ENCODE measurements at places on chromosomes 3 and 15. TPM values are rescaled to one million over a fixed set of nuclear protein-coding genes. Genes with fewer than 3 reads are reported as not detected.

GADL1 gene
- total RNA-seq, result not detected

DNASE1L3 gene
- total RNA-seq, result not detected

ALG1L2 gene
- total RNA-seq, result not detected

SENP2 gene
- total RNA-seq, result 17.2 TPM

ISG20 gene
- total RNA-seq, result 40.1 TPM

OR4M2 gene
- not detected for total RNA-seq

RYR3 gene
- 0.01 TPM for total RNA-seq

ATRIP gene
- total RNA-seq, result 8.3 TPM

KCNAB1 gene
- total RNA-seq, result not detected

CYP1A1 gene
- 1.6 TPM for total RNA-seq

PRSS50 gene
- not detected for total RNA-seq

TAGLN3 gene
- total RNA-seq, result not detected

BCL6 gene
- total RNA-seq, result 7.2 TPM

SACM1L gene
- 16.1 TPM for total RNA-seq

CLRN1 gene
- total RNA-seq, result not detected

SAMD7 gene
- total RNA-seq, result not detected

TMEM108 gene
- total RNA-seq, result not detected

HDC gene
- total RNA-seq, result not detected

CYP8B1 gene
- total RNA-seq, result not detected

BTLA gene
- total RNA-seq, result not detected

CCDC191 gene
- total RNA-seq, result 1.7 TPM

CAMK2N2 gene
- 1.4 TPM for total RNA-seq

CFAP44 gene
- total RNA-seq, result 1.9 TPM

STARD9 gene
- total RNA-seq, result 1.7 TPM

CELF6 gene
- total RNA-seq, result 0.13 TPM

CALML4 gene
- total RNA-seq, result 9.3 TPM

FSD2 gene
- total RNA-seq, result not detected

HEMK1 gene
- 6.5 TPM for total RNA-seq

CCDC51 gene
- 25.0 TPM for total RNA-seq

PIGBOS1 gene
- 27.0 TPM for total RNA-seq

PP2D1 gene
- not detected for total RNA-seq

STRIT1 gene
- not detected for total RNA-seq

LPCAT4 gene
- total RNA-seq, result 66.4 TPM

IGSF10 gene
- 0.53 TPM for total RNA-seq

ZNF280D gene
- 13.3 TPM for total RNA-seq

ESYT3 gene
- 1.1 TPM for total RNA-seq

ZBTB20 gene
- total RNA-seq, result 0.76 TPM

GRIP2 gene
- total RNA-seq, result 1.9 TPM

GPR160 gene
- 1.5 TPM for total RNA-seq

MINAR1 gene
- total RNA-seq, result 0.54 TPM

HDDC3 gene
- total RNA-seq, result 34.3 TPM

GPR27 gene
- total RNA-seq, result 3.1 TPM

SPATA12 gene
- 0.47 TPM for total RNA-seq

RHOV gene
- total RNA-seq, result 6.0 TPM

C3orf85 gene
- not detected for total RNA-seq

SLC12A1 gene
- total RNA-seq, result not detected

CLDN1 gene
- 28.6 TPM for total RNA-seq

PTH1R gene
- total RNA-seq, result 0.51 TPM

GOLGA6L7 gene
- not detected for total RNA-seq

PIGB gene
- total RNA-seq, result 13.9 TPM

MESP2 gene
- 0.54 TPM for total RNA-seq

CHRNA3 gene
- 0.46 TPM for total RNA-seq

EFL1 gene
- total RNA-seq, result 28.6 TPM

MYRIP gene
- total RNA-seq, result not detected

GHSR gene
- total RNA-seq, result not detected

PPP1R14D gene
- total RNA-seq, result not detected

IL16 gene
- 0.25 TPM for total RNA-seq

GMPPB gene
- total RNA-seq, result 22.0 TPM

RTP3 gene
- not detected for total RNA-seq

GOLGA8R gene
- total RNA-seq, result 0.12 TPM
